ENCODE measurements at places on chromosomes 4 and X.

GRCh38 chrX:7159149-7159861 is 11.4 kb upstream of the PUDP start:
- no peak for DNase-seq

- DNase-seq = no peak
These were observed 234.4 kb upstream of the FAT1 start for GRCh38 chr4:186957952-186958555.

GRCh38 chr4:172061204-172061603 is 248.0 kb downstream of the GALNTL6 start:
- no peak for DNase-seq

DNA sequence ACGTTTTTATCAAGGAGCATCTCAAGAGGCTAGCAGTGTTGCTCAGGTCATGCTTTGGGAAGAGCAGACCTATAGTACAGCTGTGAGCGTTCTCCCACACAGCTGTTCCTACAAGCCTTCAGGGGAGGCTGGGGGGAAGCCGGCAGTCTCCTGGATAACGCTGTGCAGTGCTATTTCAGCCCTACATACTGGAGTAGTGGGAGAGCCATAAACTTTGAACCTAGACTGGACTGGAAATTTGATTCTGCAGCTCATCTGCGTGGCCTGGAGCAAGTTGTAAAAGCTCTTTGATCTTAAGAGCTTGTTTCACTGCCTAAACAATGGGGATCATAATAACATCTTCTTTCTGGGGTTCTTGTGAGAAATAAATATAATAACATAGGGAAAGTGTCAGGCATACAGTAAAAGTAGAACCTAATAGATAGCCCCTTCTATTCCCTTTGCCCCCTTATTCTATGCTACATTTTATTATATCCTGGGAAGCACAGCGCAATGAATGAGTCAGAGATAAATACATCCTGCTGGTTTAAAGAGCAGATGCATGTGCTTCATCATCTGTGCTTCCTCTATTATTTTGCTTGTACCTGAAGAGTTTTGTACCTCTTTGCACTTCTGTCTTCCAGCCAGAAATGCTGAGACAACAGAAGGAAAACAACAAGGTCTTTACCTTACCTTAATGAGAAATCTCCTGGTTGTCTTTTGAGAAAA is 14.7 kb upstream of the AMBN start:
- DNase-seq = no peak

GRCh38 chr4:85543832-85544231 is 68.9 kb downstream of the ARHGAP24 start:
- DNase-seq = no peak

- no peak for DNase-seq
These were observed 80.5 kb upstream of the LNX1 start for GRCh38 chr4:53671757-53672156.

- DNase-seq = no peak
These were observed 57.8 kb upstream of the BEND2 start for GRCh38 chrX:18278449-18278848.

DNA sequence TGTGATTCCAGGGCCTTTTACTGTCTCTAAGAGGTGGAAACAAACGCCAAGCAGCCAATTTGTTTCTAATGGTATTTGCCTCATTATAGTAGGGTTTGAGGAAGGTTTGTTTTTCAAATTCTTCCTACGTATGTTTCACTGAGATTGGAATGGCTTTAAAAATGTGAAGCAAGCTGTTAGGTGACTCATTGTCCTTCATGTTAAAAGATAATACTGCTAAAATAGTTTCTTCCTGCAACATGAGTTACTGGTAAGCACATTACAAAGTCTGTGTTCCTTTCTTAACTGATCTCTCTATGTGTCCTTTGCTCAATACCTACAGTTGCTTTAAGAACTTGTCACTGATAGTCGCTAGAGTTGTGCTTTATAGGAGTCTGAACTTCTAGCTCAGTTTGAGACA is 1183.9 kb downstream of the RPA4 start:
- no peak for DNase-seq

- DNase-seq = no peak
These were observed 25.8 kb downstream of the SLC7A11 start for GRCh38 chr4:138216272-138216867.

- DNase-seq = no peak
These were observed 34.6 kb upstream of the WFS1 start for GRCh38 chr4:6235012-6235411.

- DNase-seq = no peak
These were observed 7.6 kb upstream of the CXorf66 start for GRCh38 chrX:139972629-139973624.

GRCh38 chr4:107069049-107069448 is 32.9 kb upstream of the DKK2 start:
- DNase-seq = no peak

GRCh38 chr4:30728311-30728710 is 8.1 kb downstream of the PCDH7 start:
- no peak for DNase-seq

DNA sequence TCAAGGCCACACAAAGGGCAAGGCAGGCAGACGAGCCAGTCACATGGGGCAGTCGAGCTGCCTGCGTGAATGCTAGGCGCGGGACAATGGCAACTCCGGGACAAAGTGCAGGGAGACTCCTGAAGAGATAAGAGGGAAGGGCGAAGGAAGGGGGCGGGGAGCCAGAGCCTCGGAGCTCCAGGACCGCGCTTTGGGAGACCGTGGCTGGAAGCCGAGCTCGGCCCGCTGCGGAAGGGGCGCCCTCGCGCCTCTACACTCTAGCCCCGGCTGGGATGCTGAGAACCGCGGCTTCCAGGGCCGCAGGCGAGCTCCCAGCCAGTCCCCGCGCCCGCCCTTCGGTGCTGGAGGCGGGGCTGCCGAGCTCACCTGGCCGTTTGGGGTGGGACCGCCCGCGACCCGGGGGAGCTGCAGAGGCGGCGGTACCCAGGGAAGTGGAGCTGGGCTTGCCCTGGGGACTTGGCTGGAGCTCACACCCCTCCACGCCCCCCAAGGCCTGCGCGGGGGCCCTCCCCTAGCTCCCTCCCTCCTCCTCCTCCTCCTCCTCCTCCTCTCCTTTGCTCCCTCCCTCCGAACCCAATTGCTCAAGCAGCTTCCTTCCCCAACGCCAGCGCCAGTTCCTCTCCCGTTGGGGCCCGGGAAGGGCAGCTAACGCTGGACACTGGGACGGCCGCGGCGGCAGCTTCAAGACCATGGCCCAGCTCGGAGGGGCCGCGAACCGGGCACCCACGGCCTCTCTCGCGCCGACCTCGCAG is at the start of gene SOWAHD:
Gene SOWAHD, plus strand, starts transcription at position 610 of the 752 bp plus-strand sequence. Its CDS starts 80 bp downstream, at position 690.
- DNase-seq = no peak

DNA sequence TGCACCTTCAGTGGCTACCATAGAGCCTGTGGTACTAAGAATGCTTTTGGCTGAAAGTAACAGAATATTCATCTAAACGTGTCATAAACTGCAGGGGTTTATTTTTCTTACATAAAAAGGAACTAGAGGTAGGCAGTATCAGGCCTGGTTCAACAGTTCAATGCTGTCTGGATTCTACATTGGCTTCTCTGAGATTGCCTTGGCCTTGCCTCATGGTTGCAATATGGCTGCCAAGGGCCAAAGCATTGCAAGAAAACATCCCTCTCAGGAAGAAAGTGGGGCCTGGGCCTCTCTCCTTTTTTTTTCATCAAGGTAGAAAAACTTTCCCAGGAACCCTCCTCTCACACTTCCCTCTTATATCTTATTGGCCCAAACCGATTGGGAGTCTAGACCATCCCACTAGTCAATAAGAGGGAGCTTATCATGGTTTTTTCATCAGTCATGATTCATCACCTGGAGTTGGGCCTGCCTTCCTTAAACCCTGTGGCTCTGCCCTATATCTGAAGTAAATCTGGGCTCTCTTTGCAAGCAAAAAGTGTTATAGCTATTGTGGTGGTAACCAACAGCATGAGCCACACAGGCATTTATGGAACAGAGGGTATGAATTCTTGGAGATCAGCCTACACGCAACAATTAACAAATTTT is 1.8 kb upstream of the DOCK11 start:
- DNase-seq = no peak

DNA sequence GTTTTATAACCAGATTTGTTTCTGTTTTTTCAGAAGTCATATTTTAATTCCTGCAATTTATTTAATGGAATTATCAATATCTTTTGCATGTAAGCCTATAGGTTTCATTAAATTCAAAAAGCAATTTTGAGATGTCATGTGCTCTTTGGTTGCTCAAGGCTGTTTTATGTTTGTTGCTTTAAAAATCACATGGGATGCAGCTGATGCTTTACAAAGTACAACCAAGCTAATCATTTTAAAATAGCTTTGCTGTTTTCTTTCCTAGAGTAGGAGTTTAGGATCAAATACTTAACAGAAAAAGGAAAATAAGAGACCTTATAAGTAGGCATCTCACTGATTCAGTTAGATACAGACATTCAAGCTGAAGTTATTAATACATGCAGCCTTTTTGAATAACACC is 11.3 kb downstream of the CPEB2 start:
- DNase-seq = no peak

GRCh38 chr4:147487616-147488015 is 6.7 kb downstream of the EDNRA start:
- DNase-seq = no peak

- no peak for DNase-seq
These were observed 228.2 kb downstream of the MGST2 start for GRCh38 chr4:139893801-139894200.

GRCh38 chr4:101670897-101671296 is 119.6 kb upstream of the BANK1 start:
- DNase-seq = no peak

DNA sequence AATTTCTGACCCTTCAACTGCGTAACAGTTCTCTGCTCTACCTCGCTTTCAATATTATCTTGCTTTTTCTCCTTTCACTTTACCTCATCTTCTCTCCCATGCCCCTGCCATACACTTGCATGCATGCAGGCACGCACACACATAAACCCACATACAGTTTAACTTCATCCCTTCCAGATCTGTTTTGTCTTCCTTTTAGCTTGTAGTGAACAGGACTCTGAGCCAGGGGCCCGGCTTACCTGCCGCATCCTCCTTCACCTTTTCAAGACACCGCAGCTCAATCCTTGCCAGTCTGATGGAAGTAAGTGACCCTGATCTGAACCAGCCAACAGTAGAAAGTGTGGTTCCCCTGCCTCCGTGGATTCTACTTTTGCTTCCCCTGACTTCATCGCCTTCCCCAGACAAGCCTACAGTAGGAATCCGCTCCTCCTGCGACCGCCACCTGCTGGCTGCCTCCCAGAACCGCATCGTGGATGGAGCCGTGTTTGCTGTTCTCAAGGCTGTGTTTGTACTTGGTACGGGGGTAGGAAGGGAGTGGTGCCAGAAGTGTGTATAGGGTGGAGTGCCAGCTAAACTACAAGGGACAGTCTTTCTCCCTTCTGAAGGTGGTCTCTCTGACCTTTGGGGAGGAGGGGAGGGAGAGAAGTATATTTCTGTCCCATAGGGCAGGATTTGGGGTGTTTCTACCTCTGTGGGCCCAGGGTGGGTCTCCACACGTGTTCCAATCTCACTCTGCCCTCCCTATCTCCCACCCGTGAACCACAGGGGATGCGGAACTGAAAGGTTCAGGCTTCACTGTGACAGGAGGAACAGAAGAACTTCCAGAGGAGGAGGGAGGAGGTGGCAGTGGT is 10.7 kb downstream of the MED12 start:
- DNase-seq = peak; percentile 57

DNA sequence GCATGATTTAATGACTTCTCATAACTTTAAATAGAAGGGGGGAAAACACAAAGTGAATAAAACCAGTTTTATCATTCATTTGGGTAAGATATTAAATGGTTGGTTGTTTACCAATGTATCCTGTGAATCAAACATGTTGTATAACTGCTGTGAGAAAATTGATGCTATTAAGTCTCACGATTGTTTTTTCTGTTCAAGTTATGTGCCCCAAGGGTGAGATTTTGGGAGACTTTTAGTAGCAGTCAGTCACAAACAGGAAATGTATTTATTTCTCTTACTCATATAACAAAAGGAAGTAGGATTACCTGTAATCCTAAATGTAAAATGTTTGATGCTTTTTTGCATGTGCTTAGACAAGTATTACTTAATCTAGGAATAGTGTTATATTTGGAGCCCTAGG is 39.2 kb downstream of the MTHFD2L start:
- no peak for DNase-seq

GRCh38 chrX:109777749-109778148 is 44.7 kb upstream of the ACSL4 start:
- no peak for DNase-seq

DNA sequence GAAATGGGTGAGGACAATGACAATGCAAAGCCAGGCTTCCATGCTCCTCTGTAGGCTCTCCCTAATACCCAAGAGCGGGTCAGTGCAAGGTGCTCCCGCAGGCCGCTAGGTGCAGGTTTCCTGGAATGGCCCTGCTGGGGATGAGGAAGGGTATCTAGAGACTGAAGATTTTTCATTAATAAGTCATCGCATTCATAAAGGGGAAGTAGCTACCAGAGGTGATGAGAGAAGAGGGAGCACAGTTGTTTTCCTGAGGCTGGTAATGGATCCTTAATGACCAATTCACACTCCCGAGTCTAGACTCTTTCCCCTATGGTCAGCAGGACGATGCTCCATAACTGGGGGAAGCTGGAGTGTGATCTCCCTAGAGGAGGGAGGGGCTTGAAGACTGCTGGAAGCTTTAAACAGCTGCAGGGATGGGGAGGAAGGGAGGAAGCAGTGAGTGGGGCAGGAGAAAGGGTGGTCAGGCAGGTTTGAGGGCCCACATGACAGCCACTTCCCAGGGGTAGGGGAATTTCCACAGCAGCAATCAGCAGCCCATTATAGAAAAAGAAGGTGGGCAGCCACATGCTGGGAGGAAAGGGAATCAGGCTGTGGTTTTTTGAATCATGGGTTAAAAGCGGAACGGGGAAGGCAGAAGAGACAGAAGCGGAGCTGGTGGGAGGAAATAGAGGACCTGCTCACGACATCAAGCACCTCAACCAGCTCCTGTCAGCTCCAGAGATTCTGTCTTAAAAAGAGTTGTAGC is 10.2 kb upstream of the ATP6AP2 start:
- no peak for DNase-seq

DNA sequence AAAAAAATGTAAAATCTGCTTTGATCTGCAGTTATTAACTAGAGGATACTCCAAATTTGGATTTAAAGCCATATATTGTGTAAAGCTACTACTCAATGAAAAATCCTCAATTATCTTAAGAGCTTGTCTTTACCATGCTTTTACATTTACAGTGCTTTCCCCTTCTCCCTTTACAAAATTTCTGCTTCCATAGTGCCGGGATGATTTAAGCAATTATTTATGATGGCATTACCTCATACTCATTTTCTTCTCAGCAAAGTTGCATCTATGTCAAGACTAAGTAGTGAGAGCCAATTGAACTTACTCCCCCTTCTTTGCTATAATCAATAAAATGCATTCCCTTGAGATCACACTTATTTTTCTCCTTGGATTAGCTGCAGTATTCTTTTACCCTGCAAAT is 505.4 kb upstream of the AGA start:
- DNase-seq = no peak

GRCh38 chrX:19121898-19122640 is at the start of gene ADGRG2:
Gene ADGRG2 (minus strand): TSS chrX:19122468. CDS start chrX:19068834, 53,634 bp downstream.
- no peak for DNase-seq

GRCh38 chr4:161577579-161578301 is 586.1 kb downstream of the FSTL5 start:
- DNase-seq = no peak

GRCh38 chr4:132809298-132810032 is 339.6 kb upstream of the PCDH10 start:
- no peak for DNase-seq

- DNase-seq = no peak
These were observed 1450.6 kb upstream of the IGFBP7 start for GRCh38 chr4:58560736-58561135.

- no peak for DNase-seq
These were observed 97.3 kb downstream of the GEMIN8 start for GRCh38 chrX:13932416-13932815.

GRCh38 chr4:157151711-157152110 is 68.8 kb upstream of the GRIA2 start:
- no peak for DNase-seq

GRCh38 chr4:184165291-184165690 is 52.4 kb downstream of the ENPP6 start:
- DNase-seq = no peak

All from stimulated activated CD8-positive, alpha-beta memory T cell treated with anti-CD3 and anti-CD28 coated beads, Interleukin-7, amount 100 ng/mL, for 1 hour (primary cell).